Activated T-helper 1 cell treated with Interleukin-2 at 50 U/mL for 16 hours (primary cell): ENCODE measurements at places on chromosomes 16 and 17.
A peak's percentile ranks its signal among the peaks of the same experiment; 100 is the strongest.

- DNase-seq: no peak
Observed at GRCh38 chr16:46627746-46628145, 6.6 kb upstream of the SHCBP1 start.

DNA sequence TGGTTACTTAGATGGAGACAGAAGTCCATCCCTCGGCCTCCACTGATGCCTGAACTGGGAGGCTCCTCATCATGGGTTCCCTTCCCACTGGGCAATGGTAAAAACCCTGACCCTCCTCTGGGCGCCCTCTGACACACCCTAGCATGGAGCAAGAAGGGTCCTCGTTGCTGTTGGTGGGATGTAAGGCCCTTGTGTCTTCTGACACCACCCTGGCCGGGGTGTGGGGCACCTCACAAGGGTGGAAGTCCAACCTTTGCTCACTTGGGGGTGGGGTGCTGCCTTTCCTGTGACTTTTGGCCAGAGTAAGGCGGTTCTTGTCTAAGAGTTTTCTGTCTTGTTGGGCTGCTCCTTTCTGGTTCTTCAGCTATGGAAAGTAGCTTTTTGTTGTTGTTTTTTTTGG is 28.7 kb downstream of the MPRIP start:
- no peak for DNase-seq

DNA sequence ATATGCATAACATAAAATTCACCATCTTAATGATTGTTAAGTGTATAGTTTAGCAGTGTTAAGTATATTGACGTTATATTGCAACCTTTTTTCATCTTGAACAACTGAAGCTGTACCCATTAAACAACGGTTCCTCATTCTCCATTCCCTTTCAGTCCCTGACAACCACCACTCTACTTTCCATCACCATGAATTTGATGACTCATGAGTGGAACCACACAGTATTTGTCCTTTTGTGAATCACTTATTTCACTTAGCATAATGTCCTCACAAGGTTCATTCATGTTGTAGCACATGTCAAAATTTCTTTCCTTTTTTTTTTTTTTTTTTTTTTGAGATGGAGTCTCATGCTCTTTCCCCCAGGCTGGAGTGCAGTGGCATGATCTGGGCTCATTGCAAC is 46.0 kb downstream of the HOXB1 start:
- DNase-seq: no peak

- no peak for DNase-seq
Observed at GRCh38 chr16:16828913-16829398, 450.0 kb downstream of the NPIPA7 start.

DNA sequence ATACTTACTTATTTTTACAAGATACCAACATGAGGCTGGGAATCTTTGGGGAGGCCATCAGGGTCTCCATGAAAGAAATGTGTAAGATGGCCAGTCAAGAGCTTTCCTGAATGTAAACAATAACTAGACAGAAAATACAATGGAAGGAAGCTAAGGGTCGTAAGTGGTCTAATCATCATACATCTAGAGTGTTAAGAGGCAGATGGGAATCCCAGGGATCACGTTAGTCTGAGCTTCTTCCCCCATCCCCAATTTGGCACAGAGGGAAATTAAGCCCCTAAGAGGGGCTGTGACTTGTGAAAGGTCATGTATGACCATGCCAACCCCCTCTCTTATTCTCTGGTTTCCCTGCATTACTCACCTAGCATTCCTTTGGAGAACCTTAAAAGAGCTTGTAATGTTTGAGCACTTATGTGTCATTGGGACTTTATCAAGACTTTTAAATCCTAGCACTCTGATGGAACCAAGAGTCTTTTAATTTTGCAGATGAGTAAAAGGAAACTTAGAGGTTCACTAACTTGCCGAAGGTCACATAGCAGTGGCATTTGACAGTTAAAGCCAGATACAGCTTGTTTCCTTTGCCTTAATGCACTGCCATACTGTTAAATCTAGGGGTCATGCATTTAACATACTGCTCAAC is 46.1 kb downstream of the DCUN1D3 start:
- DNase-seq: no peak

GRCh38 chr17:1563786-1564613 is 1.4 kb upstream of the PITPNA start:
- DNase-seq: no peak

- no peak for DNase-seq
Observed at GRCh38 chr17:11332706-11333105, 91.7 kb downstream of the SHISA6 start.

GRCh38 chr17:42485680-42486079 is 27.0 kb downstream of the ATP6V0A1 start:
- DNase-seq: no peak

DNA sequence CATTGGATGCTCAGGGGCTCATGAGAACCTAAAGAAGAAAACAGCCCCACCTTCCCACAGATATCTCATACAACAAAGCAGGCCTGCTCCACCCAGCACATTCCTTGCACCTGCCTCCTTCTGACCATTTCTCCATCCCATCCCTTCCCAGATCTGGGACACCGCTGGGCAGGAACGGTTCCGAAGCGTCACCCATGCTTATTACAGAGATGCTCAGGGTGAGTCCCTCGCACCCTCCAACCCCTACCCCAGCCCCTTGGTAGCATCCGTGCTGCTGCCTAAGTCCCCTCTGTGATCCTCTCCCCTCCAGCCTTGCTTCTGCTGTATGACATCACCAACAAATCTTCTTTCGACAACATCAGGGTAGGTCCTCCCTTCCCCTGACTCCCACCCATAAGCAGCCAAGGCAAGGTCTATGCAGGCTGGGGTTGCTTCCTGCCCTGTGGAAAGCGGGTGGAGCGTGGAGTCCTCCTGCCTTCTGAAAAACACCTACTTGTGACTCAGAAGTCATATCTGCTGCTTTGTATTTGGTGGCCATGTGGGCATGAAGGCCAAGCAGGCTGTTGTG is 5.4 kb upstream of the NHERF1 start:
- DNase-seq: no peak

DNA sequence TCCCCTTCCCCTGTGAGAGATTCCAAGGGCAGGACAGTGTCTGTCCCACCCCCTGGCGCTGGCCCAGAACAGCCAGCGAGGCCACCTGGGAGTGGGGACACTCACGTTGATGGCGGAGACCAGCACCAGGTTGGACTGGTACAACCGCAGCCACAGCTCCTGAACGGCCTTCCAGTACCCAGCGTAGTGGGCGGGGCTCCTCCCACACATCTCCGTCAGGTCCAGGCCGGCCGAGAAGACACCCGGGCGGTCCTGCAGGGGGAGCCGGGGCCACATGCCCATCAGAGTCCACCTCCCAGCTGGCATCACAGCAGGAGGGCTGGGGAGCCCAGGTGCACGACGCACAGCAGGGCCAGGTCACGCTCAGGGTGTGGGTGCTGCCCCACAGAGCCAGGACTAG is 7.1 kb downstream of the ECI1 start:
- DNase-seq: no peak

DNA sequence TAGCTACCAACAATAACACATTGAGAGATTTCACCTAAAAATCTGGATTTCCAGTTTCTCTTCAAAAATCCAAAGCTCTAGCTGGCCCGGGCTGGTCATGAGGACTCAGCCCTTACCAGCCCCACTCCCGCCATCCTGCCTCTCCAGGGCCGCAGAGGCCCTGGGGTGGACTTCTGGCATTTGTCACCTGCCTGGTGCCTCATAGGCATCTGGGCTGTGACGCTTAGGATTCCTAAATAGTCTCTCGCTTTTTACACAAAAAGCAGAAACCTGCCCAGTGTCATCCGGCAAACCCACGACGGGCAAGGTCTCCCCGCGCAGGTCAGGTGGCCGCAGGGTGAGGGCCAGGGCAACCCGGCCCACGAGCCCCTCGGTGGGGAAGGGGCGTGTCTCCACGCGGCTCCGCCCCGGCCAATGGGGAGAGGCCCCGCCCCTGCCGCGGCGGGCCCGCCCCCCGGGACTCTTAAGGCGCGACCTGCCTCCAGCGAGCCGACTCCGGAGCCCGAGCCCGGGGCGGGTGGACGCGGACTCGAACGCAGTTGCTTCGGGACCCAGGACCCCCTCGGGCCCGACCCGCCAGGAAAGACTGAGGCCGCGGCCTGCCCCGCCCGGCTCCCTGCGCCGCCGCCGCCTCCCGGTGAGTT is at the start of gene VASN:
Gene VASN, plus strand, starts transcription at position 492 of the 644 bp plus-strand sequence. CDS start 9,030 bp downstream, outside the sequence.
- DNase-seq: peak; percentile 66

DNA sequence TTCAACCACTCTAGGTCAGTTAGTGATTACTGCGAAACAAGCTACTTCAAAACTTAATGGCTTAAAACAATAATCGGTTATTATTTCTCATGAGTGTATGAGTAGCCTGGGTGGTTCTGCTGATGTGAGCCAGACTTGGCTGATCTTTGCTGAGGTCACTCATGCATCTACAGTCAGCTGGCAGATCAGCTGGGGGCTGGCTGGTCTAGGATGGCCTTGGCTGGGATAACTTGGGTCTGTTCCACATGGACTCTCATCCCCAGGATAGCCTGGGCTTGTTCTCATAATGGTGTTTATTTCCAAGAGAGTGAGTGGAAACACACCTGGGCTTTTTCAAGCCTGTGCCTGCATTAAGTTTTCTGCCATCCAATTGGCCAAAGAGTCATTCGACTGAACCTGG is 13.0 kb downstream of the CCDC182 start:
- DNase-seq: no peak

GRCh38 chr16:86751076-86752030 is 173.0 kb downstream of the FOXL1 start:
- no peak for DNase-seq

GRCh38 chr17:41793784-41794539 is 7.5 kb upstream of the JUP start:
- DNase-seq: no peak

DNA sequence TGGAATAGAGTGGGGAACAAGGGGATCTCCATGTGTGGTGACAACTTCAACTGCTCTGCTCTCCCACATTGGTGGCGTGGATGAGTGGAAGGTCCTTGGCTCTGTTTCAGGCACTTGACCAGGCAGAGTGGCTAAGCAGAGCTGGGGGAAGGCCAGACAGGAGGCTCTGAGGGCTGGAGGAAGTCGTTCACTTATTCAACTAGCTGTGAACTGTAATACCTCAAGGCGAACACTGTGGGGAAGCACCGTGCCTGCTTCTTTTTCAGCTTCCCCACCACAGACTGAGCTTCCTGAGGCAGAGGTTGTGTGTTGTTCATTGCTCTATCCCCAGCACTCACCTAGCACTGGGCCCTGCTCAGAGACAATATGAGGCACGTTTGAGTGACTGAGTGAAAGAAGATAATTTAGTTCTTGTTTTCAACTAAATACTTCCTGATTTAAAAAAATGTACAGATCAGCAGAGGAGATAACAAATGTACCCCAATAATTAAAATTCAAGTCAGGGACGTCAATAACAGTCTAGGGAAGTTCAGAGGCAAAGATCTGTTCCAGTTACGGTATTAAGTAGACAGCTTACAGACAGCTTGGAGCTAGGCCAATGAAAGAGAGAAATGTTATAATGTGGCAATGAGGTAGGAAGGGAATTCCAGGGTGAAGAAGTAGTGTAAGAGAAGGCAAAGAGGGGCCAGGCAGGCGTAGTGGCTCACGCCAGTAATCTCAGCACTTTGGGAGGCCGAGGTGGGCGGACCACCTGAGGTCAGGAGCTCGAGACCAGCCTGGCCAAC is 34.7 kb downstream of the MYO18A start:
- DNase-seq: peak; percentile 52

GRCh38 chr17:45646288-45646988 is 137.7 kb upstream of the CRHR1 start:
- no peak for DNase-seq

- DNase-seq: no peak
Observed at GRCh38 chr16:12132290-12132689, 155.8 kb downstream of the SNX29 start.

DNA sequence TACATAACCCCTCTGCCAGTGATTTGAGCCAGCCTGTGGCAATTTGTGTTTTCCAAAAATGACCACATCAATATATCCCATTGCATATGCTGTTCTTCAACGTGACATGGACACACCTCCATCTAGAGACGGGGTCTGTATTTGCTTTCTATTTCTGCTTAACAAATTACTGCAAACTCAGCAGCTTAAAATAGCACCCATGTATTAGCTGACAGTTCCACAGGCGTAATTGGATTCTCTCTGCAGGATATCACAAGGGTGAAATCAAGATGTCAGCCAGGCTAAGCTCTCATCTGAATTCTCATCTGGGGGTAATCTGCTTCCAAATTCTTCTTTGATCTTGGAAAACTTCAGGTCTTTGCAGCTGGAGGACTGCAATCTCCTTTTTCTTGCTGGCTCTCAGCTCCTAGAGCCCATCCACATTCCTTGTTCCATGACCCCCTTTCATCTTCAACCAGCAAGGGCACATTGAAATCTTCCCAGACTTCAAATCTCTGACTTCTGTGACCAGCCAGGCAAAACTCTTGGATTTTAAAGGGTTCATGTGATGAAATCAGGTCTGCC is 8.2 kb downstream of the KRT9 start:
- no peak for DNase-seq

GRCh38 chr16:31185339-31185738 is 5.4 kb downstream of the FUS start:
- DNase-seq: no peak

DNA sequence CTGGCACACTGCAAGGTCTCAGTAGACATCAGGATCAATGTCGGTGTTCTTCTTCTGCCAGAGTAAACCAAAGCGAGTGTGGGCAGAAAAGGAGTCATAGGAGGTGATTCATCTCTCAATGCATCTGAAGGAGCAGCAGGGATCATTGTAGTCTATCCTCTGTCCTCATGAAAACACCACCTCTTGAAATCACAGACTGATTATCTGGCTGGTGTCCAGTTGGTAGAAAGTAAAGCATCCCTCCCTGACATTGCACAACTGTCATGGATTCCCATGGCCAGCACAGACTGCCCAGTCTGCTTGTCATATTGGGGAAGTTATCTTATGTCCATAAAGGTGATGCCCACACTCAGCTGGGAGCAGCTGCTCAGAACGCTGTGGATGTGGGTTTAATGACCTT is 74.1 kb downstream of the ABCC12 start:
- no peak for DNase-seq

DNA sequence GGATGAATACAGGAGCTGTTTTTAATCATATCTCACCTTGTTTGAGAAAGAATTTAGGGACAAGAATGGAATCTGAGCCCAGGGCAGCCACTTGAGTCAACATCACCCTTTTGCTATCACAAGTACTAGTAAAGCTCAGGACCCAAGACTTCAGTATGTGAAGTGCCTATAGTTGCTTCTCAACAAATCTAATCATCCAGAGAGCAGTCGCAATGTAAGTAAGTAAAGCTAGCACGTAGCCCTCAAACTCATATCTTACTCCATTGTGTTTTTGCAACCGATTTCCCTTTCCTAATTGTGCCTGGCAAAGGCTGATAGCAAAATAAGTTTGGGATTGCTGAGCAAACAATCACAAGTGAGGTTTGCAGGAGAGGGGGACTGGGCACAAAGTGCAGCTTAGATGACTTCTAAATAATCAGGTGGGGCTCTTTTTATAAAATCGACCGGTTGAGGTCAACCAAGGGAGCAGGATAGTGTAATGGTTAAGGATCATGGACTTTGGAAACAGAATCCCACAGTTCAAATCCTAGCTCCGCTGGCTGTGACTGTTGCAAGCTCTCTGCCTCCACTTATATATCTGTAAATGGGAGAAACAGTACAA is 13.0 kb downstream of the TOB1 start:
- no peak for DNase-seq
